ENCODE measurements at places on chromosomes 2 and 18.

- no peak for DNase-seq
Measured at GRCh38 chr2:231512222-231512621, 18.0 kb downstream of the NMUR1 start.

DNA sequence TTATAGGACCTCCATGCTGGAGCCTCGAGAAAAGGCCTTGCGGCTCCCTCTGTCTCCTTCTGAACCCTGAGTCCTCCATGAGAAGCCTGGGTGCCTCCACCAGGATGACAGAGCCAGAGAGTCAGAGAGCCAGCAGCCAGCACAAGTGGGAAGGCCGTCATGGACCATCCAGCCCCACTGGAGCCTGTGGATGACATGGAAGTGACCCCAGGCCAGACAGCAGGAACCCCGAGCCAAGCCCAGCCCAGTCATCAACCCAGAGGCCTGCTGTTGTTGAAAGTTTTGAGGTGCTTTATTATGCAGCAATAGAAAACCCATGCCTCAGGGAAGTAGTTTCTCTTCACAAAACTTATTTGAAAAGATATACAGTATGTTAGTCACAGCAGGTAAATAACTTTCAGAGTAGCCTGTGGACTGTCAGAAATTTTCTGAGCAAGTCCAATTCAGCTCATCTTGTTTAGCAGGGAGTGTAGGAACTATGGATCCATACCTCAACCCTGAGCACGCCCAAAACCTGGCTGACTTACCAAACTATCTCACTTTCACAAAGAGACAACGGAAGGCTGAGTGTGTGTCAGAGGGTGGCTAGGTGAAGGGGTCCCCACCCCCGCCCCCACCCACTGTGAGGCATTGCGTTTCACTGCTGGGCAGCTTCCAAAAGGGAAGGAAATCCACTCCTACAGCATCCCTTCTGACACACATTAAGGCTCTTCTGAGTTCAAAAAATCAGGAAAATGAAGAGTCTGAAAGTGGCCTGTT, 79.9 kb upstream of the NDUFV2 start:
- no peak for DNase-seq

- no peak for DNase-seq
Measured at GRCh38 chr2:99336804-99337112, 431 bp upstream of the EIF5B start.

- DNase-seq: no peak
Measured at GRCh38 chr2:127649100-127649611, 3.2 kb downstream of the GPR17 start.

GRCh38 chr2:95063086-95063958, 37.8 kb downstream of the MAL start:
- no peak for DNase-seq

DNA sequence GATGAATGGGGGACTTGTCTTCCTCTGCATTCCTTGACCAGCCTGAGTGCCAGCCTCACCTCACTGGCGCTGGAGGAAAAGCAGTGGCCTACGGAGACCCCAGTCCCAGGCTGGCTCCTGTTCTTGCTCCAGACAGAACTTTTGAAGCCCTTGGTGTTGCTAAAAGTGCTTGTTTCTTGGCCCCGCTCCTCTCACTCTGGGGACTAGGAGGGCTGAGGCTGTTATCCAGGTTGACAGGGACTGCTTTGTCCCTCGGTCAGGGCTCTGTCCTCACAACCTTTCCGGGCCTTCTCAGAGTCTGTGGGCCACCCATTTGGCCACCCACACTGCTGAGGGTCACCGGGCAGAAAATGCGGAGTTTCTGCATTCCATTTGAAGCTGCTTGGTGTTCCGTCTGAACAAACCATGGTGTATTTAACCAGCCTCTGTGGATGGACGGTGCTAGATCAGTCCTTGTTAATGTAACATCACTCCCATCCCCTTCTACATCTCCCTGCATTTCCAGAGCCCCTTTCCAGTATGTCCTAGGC, 25.6 kb downstream of the B3GNT7 start:
- no peak for DNase-seq

DNA sequence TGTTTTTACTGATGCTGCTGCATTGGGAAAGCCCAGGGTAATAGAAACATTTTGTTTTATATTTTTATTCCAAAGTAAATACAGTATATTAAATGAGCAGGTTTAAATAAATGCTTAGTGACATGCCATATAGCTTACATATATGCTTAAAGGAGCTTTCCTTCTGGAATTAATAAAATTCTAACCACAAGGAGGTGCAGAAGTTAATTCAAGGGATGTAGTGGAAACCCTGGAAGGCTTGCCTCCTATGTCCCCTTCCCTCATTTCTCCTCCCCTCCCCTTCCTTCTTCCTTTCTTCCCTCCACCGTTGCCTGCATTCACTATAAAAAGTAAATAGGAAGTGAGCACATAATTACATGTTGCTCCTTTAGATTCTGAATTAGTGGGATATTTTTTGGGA, 96.3 kb downstream of the UBE2E3 start:
- no peak for DNase-seq

DNA sequence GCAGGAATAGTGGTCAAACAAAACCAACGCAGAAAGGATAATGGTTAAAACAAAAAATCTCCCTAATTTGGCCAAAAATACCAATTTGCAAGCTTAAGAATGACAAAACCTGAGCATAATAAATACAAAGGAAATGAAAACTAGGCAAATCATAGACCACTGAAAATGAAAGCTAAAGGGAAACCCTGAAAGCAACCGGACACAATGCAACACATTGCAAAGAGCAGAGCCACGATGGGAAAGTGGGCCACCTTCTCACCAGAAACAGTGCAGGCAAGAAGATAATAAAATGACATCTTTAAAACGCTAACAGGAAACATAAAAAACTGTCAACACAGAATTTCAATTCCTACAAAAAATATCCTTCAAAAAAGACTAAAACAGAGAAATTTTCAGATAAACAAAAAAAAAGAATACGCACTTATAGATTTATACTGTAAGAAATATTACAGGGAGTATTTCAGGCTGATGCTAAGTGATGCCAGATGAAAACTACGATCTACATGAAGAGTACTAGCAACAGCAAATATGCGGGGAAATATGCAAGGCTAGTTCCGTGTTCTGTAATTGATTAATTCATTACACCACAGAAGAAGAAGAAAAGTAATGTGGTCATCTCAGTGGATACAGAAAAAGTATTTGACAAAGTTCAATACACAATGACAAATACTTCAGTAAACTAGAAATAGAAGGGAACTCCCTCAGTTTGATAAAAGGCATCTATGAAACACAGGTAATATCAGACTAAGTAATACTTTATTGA, 239.5 kb downstream of the L3MBTL4 start:
- DNase-seq: no peak

- DNase-seq: no peak
Measured at GRCh38 chr2:204475399-204475798, 69.9 kb upstream of the PARD3B start.

- no peak for DNase-seq
Measured at GRCh38 chr2:187815113-187815512, 260.9 kb upstream of the TFPI start.

GRCh38 chr2:48471048-48471474, 58.9 kb upstream of the STON1 start:
- DNase-seq: no peak

DNA sequence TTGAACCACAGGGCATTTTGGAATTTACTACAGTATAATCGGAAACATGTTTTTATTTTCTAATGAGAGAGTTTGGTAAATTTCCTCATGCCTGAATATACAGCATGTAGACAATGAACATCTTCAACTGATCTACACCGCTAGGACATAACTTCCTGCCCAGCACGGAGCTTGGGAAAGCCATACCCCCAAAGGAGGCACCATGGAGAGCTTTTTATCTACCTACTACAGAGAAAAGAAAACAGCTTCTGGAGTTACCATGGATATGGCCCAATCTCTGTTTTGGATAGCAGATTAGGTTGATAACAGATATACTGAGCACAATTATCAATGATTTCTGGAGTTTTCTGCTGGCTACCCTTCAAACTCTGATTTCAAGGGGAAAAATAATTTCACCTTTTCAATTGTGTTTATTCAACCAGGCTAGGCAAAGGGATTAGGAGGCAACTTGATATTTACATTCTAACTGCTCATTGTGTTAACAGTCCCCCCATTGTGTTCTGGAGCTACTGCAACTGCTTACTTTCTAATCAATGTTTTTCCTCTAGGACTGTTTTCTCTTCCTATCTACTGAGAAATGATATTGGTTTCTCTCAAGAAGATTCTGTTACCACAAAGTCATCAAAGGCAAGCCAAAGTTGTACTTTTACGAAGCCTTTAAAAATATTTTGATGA, 123.0 kb upstream of the ARHGAP28 start:
- DNase-seq: no peak

- peak; percentile 2 for DNase-seq
Measured at GRCh38 chr2:215619022-215619958, 183.4 kb upstream of the FN1 start.

GRCh38 chr2:19021721-19022120, 336.7 kb downstream of the OSR1 start:
- DNase-seq: no peak

DNA sequence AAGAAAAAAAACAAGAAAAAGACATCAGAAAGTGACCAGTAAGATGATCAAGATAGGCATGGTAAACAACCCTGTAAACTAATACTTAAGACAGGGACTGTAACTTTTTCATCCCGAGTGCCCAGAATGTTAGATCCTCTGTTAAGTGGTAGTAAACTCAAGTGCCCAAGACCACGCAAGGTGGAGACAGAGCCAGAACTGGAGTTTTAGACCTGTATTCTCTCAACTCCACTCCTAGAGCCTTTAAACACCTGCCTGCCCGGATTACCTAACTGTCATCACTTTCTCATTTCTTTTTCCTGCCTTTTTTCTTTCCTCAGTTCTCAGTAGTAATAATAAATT, 75.2 kb upstream of the CDCA7 start:
- DNase-seq: no peak

- DNase-seq: no peak
Measured at GRCh38 chr18:26901020-26901419, 35.5 kb upstream of the AQP4 start.

- DNase-seq: no peak
Measured at GRCh38 chr2:81876624-81877023, 1572.1 kb upstream of the LRRTM1 start.

DNA sequence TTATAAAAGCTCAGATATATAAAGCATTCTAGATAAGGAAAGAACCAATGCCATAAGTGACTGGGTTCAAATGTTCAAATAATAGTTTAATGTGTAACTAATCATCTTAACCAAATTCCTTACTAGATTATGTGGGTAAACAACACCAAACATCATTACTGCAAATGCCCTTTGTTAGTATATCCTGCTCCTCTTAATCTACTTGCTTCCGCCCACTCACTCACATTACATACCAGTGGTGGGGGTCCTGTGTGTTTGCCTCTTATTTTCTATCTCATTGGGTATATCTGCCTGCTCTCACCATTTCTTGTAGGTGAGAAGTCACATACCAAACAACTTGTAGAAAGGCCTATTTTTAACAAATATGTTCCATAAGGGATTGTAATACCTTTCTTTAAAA, 562.1 kb downstream of the NRXN1 start:
- no peak for DNase-seq

GRCh38 chr2:147469471-147469870, 375.4 kb upstream of the ACVR2A start:
- DNase-seq: no peak

- no peak for DNase-seq
Measured at GRCh38 chr18:49400398-49401072, 59.9 kb downstream of the DYM start.

DNA sequence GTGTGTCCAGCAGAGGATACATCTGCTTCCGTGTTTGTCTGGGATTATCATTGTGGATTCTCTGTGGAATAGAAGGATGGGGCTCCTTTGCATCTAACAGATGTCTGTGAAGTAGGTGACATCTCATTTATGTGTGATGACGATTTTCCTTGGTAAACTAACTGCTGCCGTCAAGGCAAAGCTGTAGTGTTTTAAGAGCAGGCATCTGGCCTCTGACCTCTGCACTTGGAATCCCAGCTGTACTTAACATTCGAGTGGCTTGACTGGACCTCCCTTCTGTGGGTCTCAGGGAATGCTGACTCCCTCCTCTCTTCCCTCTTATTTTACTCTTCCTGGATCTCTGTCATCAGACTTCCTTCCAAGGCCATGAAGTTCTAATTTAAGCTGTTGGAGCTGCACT, 56.4 kb downstream of the DCDC2C start:
- no peak for DNase-seq

All from activated CD4-positive, alpha-beta T cell treated with anti-CD3 and anti-CD28 coated beads, Interleukin-10, Interleukin-2, amounts not matched to agents 100 ng/mL and 50 ng/mL, durations not matched to agents 16 hours and 8 hours (primary cell).